ENCODE measurements at places on chromosomes 11 and 22.
A peak's percentile ranks its signal among the peaks of the same experiment; 100 is the strongest.

GRCh38 chr11:123103326-123103980 lies 41.5 kb upstream of the HSPA8 start:
- peak; percentile 16 for DNase-seq

DNA sequence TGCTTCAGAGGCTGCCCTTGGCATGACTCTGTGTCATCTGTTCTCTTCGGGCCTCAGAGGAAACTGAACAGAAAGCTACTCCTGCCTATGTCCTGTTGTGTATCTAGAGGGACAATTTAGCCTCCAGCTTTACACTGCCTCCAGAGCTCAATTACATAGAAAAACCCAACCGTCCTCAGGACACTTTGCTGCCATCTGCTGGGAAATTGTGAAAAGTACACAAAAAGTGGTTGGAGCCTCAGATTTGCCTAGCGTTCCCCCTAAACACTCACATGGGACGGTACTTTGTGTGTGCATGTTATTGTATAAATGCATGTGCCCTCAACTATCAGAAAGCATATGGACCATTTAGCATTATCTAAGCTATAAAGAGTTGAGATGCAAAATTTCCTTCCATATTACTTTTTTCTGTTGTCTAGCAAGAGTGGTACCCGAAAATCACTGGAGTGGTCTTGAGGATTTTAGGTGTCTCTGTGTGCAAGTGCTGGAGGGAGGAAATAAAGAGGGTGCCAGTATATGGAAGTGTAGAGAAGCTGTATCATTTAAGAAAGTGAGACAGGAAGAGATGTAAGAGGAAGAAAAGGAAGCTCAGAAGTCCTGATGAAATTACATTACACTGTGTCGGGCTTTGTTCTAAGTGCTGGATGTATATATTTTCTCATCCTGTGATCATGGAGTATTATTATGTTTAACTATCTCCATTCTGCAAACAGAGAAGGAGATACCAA lies 8.7 kb upstream of the MS4A4E start:
- peak; percentile 38 for DNase-seq

- peak; percentile 61 for DNase-seq
Measured at GRCh38 chr11:130023204-130023603, 20.6 kb upstream of the PRDM10 start.

GRCh38 chr22:50031189-50032091 lies 18.9 kb upstream of the IL17REL start:
- no peak for DNase-seq

GRCh38 chr11:98955551-98955950 lies 65.2 kb upstream of the CNTN5 start:
- DNase-seq = no peak
